Stimulated activated CD8-positive, alpha-beta memory T cell treated with anti-CD3 and anti-CD28 coated beads, Interleukin-4, amount 100 ng/mL, for 1 hour (primary cell): ENCODE measurements at places on chromosomes 1 and 21.

DNA sequence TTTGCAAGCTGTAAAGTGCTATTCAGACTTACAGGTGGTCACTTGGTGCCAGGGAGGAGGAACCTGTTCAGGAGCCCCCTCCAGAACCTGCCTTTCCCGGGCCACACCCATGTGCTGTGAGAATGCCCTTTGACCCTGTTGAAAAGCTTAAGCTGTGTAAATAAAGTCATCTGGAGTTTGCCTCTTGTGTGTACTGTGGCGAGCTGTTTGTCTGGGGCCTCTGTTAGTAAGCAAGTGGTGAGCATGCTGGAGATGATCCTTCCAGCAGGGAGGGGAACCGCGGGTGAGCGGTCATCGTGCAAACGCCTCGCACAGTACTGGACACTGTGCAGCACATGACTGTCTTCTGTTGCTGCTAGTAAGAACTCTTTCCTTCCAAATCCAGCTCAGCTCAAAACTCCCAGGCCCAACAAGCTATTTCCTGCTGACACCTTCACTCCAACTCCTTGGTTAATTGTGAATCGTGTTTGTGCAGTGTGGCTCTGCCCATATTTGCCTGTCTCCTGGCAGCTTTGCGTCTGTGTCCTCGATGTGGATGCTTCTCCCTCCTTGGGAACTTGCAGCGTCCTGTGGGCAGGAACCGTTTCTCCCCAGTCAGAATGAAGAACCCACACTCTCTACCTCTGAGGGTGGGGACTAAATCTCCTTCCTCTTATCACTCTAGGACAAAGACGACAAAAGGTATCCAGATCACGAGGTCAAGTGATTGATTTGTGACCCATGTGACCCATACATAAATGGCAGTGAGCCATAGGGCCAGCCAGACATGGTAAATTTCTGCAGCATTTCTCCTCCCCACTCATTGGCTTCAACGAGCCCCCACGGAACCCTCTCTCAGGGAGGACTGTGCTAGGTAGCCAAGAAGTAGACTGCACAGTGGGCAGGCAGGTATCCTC lies 13.9 kb upstream of the BTG2 start:
- DNase-seq = no peak

DNA sequence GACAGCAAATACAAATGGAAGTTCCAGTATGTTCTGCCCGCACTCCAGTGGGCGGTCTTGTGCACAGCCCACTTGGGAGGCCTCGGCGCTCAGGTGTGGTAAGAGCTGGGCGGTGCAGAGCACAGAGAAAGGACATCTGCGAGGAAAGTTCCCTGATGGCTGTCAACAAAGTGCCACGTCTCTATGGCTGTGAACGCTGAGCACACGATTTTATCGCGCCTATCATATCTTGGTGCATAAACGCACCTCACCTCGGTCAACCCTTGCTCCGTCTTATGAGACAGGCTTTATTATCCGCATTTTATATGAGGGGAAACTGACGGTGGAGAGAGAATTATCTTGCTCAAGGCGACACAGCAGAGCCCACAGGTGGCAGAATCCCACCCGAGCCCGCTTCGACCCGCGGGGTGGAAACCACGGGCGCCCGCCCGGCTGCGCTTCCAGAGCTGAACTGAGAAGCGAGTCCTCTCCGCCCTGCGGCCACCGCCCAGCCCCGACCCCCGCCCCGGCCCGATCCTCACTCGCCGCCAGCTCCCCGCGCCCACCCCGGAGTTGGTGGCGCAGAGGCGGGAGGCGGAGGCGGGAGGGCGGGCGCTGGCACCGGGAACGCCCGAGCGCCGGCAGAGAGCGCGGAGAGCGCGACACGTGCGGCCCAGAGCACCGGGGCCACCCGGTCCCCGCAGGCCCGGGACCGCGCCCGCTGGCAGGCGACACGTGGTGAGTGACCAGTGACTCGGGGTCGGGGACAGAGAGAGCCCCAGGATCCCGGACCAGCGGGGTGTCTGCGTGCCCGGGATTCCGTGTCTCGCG lies at the start of gene IL12RB2:
TSS of gene IL12RB2 (plus strand) at position 623 of the 810 bp plus-strand sequence. CDS start 12,496 bp downstream, outside the sequence.
- DNase-seq = no peak

- DNase-seq = no peak
Observed at GRCh38 chr1:71330991-71331390, 250.2 kb upstream of the ZRANB2 start.

- no peak for DNase-seq
Observed at GRCh38 chr1:184242507-184242943, 144.3 kb upstream of the C1orf21 start.

DNA sequence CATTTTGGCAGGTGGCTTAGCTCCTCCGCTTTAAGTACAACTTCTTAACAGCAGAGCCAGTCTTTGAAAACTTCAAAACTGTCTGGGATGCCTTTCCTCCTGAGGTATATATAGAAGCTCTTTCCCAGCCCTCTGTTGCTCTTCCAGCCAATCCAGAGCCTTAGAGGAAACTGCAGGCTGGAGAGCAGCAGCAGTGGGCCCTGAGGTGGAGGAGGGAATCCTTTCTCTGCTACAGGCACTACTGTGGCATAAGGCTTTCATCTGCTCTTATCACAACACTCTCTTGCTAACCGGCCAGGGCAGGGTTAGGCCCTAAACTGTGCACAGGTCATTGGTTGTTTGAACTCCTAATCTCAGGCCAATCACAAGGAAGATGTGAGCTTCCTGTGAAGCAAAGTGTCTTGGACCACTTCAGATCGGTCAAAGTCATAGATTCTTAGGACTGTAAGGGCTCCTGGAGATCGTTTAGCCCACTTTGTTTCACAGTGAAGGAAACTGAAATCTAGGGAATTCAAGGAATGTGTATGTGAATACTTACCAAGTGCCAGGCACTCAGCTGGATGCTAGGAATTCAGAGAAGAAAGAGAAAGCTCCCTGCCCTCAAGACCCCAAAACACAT lies at the start of gene RGS5:
TSS of gene RGS5 (minus strand) at position 84 of the 619 bp plus-strand sequence. CDS start at position 3, 81 bp downstream.
- no peak for DNase-seq

GRCh38 chr1:24949331-24949881 lies 19.3 kb upstream of the RUNX3 start:
- DNase-seq = no peak
